Endothelial cell (in vitro differentiated cells): ENCODE measurements at places on chromosomes 6 and 20. TPM values are rescaled to one million over a fixed set of nuclear protein-coding genes. Genes with fewer than 3 reads are reported as not detected.

LTA gene
- total RNA-seq: not detected

DNA sequence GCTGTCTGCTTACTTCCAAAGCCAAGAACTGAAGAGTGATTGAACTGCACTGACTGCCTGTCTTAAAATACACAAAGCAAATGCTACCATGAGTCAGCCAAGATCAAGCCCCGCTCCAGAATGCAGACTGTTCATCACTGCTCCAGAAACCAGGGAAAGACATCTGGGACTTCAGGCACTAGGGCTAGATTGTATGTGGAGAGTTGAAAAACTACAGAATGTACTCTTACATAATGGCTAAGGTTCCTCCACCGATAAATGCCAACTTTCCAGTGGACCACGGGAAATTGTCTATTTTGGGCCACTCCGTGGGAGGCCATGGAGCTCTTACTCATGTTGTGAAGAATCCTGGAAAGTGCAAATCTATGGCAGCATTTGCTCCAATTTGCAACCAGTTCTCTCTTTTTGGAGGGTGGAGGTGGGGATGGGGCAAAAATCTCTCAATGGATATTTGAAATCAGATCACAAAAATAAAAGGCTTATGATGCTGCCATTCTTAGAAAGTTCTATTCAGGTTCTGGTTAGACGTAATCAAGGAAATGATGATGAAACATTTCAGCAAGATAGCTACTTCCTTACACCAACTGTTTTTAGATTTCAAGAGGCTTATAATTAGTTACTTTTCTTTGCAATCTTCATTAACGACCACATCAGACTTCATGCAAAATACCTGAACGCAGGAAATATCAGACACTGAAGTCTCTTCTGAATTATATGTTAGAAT lies 11.8 kb upstream of the CAP2 start:
- H3K4me1 ChIP-seq: peaks cover 7% of the 10 kb centered on the region
- H3K27ac ChIP-seq: no peak overlapping the region
- no peak for DNase-seq
- peaks cover 3% of the 10 kb centered on the region for H3K27me3 ChIP-seq
- no peak overlapping the region for H3K4me3 ChIP-seq
- no peaks in the 10 kb centered on the region for H3K36me3 ChIP-seq

- H3K27me3 ChIP-seq: no peaks in the 10 kb centered on the region
- DNase-seq: no peak
- no peak overlapping the region for H3K27ac ChIP-seq
- no peaks in the 10 kb centered on the region for H3K4me1 ChIP-seq
- H3K4me3 ChIP-seq: no peak overlapping the region
Observed at GRCh38 chr6:72770959-72771358, 149.1 kb downstream of the KCNQ5 start.

- no peak overlapping the region for H3K27ac ChIP-seq
- no peaks in the 10 kb centered on the region for H3K4me1 ChIP-seq
- no peak overlapping the region for H3K4me3 ChIP-seq
- DNase-seq: no peak
- H3K36me3 ChIP-seq: peaks cover 7% of the 10 kb centered on the region
- H3K27me3 ChIP-seq: no peaks in the 10 kb centered on the region
Observed at GRCh38 chr6:121143476-121143875, 190.8 kb downstream of the TBC1D32 start.

DNA sequence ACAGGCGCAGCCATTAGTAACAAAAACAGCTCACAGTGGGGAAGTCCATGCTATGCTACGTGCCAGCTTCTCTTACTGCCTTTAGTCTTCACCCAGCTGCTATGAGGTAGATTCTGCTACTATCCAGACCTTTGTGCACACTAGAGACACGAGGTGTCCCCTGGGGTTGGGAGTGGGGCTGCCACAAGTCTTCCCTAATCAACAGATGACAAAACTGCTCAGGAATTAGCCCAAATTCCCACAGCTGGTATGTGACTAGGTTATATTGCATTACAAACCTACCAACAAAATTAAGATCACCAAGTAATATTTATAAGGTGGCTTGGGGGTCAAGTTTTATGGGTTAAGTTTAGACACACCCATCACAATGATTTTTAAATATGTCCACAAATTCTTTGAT lies 63.3 kb downstream of the PSMB1 start:
- no peaks in the 10 kb centered on the region for H3K36me3 ChIP-seq
- peaks cover 3% of the 10 kb centered on the region for H3K27me3 ChIP-seq
- no peak overlapping the region for H3K4me3 ChIP-seq
- no peak overlapping the region for H3K27ac ChIP-seq

DNA sequence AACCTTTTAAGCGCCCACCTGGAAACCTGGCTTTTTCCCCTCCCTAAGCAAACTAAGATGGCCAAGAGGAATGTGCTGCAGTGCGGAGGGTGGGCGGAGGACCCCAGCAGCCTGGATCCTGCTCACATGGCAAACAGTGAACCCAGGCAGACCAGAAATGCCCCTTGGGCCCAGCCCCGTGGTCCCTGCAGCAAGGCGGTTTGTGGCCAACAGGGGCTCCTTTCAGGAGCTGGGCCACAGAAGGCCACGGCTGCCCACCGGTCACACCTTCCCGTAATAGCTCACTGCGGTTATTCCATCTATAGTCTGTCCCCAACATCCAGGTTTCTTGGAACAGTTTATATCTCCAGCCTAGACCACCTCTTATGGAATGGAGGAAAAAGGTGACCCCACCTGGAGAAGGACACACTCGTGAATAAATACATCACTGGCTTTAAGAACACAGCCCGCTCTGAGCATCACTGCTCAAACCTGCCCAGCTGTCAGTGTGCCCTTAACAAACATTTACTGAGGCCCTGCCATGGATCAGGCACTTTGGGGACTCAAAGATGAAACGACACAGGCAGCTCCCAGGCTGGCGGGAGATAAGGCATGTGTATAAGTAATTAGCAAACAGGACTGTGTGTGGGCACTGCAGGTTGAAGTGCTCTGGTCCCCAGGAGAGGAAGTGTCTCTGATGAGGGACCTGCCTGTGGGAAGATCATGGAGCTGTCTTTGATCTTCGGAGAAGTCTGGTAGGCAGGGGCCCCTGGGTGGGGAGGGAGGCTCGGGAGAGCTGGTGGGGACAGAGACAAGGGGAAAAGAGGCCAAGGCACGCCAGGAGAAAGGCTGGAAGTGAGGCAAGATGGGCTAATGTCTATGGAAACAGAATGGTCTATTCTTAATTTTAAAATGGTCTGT lies 3.2 kb upstream of the TUBB1 start:
- no peak overlapping the region for H3K27ac ChIP-seq
- H3K4me1 ChIP-seq: peaks cover 41% of the 10 kb centered on the region
- no peak overlapping the region for H3K4me3 ChIP-seq
- H3K27me3 ChIP-seq: peaks cover 9% of the 10 kb centered on the region
